HFFc6 (cell line): ENCODE measurements at places on chromosomes 12 and 14. TPM values are rescaled to one million over a fixed set of nuclear protein-coding genes. Genes with fewer than 3 reads are reported as not detected.

DNA sequence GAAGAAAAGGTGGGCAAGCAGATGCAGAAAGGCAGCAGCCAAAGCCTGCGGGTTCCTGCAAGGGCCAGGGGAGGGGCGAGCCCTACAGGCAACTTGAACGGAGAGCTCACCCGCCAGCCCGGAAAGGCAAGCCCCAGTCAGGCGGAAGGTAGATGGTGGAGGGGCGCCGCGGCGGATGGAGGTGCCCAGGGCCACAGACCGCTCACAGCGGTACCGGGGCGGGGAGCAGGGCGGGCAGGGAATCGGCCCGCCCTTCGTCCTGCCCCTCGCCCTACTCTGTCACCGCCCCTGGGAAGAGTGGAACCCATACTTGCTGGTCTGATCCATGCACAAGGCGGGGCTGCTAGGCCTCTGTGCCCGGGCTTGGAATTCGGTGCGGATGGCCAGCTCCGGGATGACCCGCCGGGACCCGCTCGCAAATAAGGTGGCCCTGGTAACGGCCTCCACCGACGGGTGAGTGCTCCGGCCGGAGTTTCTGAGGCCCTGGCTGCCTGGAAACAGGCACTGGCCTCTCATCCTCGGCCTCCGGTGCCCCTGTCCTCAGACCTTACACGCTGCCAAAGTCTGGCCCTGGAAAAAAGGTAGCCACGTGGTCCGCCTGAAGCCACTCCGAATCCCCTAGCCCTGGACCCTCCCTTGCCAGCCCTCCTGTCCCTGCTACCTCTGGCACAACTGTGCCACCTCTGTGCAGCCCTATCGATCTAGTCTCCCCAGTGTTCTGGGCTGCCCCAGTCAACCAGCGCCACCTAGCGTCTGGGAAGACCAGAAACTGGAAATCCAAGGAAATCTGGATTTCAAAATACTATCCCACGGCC is at the start of gene DHRS4:
Gene DHRS4 (plus strand): TSS at position 307 of the 815 bp plus-strand sequence. CDS start 19 bp downstream, at position 326.
- peak; percentile 67 for DNase-seq

DNA sequence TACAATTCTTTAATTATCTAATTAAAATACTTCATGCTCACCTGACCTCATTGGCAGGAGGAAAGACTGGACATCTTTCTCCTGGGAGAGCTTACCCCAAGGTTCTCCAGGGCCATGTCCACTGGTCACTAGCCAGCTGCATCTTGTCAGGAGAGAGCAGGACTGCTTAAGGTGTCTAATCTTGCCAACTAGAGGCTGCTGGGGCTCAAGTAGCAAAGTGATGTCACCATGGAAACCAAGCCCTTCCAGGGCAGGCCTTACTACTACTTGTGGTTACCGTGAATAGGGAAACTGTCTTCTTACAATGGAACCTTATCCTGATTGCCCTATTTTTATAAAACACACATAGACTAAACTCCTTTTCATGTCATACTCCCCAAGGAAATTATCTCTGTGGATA is 376.4 kb downstream of the SNAPC1 start:
- no peak for DNase-seq

DNA sequence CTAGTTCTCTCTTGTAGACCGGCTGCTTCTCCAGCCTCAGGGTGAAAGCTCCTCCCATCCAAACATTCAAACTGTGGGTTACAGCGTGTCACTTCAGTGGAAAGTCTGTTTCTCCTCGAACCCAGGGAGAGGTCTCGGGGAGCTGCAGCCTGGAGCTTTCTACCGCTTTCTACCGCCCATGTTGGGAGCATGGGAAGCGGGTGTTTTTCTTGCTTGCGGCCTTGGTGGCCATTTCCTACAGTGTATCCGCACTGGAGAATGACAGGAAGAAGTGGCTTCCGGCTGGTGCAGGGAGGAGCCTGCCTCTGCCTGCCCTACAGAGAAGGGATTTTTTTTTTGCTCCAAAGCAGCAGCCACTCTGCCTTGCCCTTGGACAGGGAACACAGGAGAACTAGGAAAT is 21.2 kb downstream of the ZFP36L1 start:
- no peak for DNase-seq

- peak; percentile 60 for DNase-seq
These were observed 6.5 kb downstream of the ZBTB1 start for GRCh38 chr14:64510825-64511671.

LBHD2 gene
- total RNA-seq: not detected in 2 replicates

GPR65 gene
- total RNA-seq: 0.20 TPM in 1 of 3 replicates, not detected in the others

DNA sequence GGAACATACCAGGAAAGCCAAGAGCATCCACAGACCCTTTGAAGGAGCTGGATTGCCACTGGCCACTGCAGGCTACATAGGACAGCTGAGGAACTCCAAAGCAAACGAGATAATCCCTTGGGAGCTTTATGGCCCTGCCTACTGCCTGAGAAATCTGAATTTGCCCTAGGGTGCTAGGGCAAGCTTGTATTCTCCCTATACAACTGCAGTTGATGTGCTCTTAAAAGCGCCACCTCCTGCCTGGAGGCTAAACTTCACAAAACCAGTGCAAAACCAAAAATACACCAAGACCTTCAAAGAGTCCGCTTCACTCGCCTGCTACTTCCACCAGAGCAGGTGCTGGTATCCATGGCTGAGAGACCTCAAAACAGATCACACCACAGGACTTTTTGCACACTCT is 99.6 kb upstream of the KRR1 start:
- DNase-seq: no peak

GRCh38 chr12:94925729-94926128 is 77.8 kb downstream of the NDUFA12 start:
- no peak for DNase-seq

DNA sequence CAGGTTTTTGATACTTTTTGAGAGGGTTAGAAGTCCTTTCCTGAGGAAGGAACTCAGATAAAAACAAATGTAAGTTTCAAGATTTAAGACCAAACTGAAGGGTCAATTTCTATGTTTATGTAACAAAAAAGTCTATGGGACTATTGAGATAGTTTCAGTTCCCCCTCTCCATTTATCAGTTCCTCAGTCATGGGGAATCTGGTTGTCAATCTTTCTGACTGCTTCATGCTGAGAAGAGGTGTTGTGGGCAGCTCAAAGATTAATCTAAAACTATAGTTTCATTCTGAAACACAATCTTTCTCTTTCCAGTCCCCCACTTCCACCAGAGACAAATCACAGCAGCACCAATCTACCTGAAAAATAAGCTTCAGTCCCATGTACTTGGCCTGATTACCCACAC is 93.7 kb downstream of the KCNMB4 start:
- no peak for DNase-seq

ARMH4 gene
- total RNA-seq: 4.4 to 6.5 TPM (median 5.2 TPM) in 3 replicates

DNA sequence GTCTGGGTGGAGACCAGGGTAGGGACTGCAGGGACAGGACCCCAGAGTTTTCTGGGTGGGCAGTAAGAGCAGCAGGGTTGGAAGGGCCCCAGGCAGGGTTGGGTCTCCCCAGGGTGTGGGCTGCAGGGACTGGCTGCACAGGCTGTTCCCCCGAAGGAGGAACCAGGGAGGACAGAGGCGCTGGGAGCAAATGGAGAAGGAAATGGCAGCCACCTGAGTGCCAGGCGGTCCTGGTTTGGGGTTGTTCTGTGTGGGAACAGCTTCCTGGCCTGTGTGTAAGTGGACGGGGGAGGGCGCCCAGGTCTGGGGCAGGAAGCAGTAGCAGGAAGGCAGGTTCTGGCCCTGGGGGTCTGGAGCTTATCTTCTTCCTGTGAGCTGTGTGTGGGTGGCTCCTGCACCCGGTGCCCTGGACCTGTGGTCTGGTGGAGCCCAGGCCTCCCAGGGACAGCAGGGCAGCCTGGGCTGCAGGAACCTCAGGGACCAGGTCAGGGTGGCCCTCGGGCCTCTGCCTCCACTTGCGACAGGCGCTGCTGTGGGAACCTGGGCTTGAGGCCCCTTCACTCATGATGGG is 372.8 kb downstream of the TMEM121 start:
- no peak for DNase-seq

PIWIL1 gene
- not detected in 2 replicates for total RNA-seq

GRCh38 chr14:89269404-89269803 is 147.6 kb downstream of the FOXN3 start:
- DNase-seq: no peak

FAM186B gene
- 0.12 to 0.41 TPM (median 0.23 TPM) in 3 replicates for total RNA-seq

GRCh38 chr12:78584695-78585094 is 279.9 kb upstream of the SYT1 start:
- DNase-seq: no peak

VRTN gene
- not detected in 2 replicates for total RNA-seq

ITFG2 gene
- total RNA-seq: 17.1 to 21.0 TPM (median 19.1 TPM) in 3 replicates

TMEM52B gene
- 0.74 and 1.9 TPM in 2 replicates for total RNA-seq

GRCh38 chr14:93742761-93743160 is 45.5 kb downstream of the PRIMA1 start:
- DNase-seq: no peak

GRCh38 chr14:72699443-72699842 is 194.5 kb downstream of the DPF3 start:
- DNase-seq: no peak

- peak; percentile 37 for DNase-seq
These were observed 127.2 kb downstream of the OTOGL start for GRCh38 chr12:80226576-80226975.

DNA sequence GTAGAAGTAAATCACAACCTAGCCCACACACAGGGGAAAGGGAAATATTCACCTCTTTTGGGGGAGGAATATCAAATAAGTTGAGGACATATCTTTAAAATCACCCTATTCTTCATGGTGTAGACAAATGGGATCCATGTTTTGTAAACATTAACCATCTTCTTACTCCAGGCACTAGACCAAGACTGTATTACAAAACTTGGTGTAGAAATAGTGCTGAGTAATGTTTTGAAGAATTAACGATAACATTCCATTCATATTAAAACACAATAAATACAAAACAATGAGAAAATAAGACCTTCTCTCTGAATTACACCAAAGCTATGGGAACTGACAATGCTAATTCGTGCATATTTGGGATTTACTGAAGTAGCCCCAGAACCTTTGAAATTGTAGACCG is 633.6 kb downstream of the BCL11B start:
- DNase-seq: no peak

- peak; percentile 89 for DNase-seq
These were observed 39.0 kb downstream of the CKB start for GRCh38 chr14:103483600-103483999.

PLEKHG7 gene
- total RNA-seq: not detected in 3 replicates

KRT6C gene
- not detected in 3 replicates for total RNA-seq
